ENCODE measurements at places on chromosomes 12 and 14. TPM values are rescaled to one million over a fixed set of nuclear protein-coding genes. Genes with fewer than 3 reads are reported as not detected.

The ANO4 gene
- 1.1 TPM for polyA plus RNA-seq

The SNW1 gene
- polyA plus RNA-seq: 79.0 TPM

The ARHGDIB gene
- polyA plus RNA-seq: 51.0 TPM

The DBX2 gene
- polyA plus RNA-seq: 0.13 TPM

The STAB2 gene
- polyA plus RNA-seq: 2.0 TPM

The EIF2S3B gene
- 2.6 TPM for polyA plus RNA-seq

The FOXN4 gene
- 1.7 TPM for polyA plus RNA-seq

The PRICKLE1 gene
- polyA plus RNA-seq: 51.0 TPM

The TAS2R9 gene
- not detected for polyA plus RNA-seq

The RALGAPA1 gene
- 43.4 TPM for polyA plus RNA-seq

The LALBA gene
- not detected for polyA plus RNA-seq

The GPR65 gene
- 0.50 TPM for polyA plus RNA-seq

The SLC38A4 gene
- polyA plus RNA-seq: 25.3 TPM

GRCh38 chr14:104303705-104304425 is 165.5 kb downstream of the KIF26A start:
- no peak for DNase-seq

DNA sequence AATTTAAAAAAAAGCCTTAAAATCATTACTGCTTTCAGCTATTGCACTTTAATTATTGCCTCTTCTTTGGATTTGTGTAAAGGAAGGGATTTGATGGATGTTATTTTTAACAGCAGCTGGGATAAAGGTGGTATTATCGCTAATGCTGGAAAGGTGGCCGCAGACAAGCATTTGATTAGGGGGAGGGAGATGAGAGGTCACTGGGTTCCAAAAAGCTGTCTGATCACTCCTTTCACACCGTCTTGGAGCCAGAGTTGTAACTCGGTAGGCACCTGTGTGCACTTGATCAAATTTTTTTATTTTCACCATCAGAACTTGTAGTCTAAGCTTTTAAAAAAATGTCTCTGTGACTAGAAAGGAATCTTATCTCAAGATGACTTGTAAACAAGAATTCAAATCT is 99.8 kb downstream of the AKAP6 start:
- no peak for DNase-seq

GRCh38 chr12:117907108-117907689 is 61.6 kb downstream of the KSR2 start:
- no peak for DNase-seq

- no peak for DNase-seq
Observed at GRCh38 chr14:105213361-105213760, 32.2 kb upstream of the NUDT14 start.

DNA sequence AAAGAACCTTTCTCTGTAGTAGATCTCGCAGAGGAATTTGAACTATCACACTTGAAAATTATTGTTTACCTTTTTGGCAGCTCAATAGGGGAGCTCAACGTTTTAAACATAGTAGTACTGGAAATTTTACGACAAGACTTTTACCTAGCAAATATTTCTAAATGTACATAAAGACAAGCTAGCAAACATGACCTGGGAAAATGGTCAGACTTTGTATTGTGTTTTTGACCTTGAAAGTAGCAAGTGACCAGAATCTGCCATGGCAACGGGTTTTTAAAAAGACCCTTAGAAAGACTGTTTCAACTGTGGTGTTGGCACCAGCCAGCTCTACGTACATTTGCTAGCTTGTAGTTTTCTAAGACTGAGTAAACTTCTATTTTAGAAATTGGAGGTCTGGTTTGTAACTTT is 20.2 kb upstream of the A2M start:
- no peak for DNase-seq

DNA sequence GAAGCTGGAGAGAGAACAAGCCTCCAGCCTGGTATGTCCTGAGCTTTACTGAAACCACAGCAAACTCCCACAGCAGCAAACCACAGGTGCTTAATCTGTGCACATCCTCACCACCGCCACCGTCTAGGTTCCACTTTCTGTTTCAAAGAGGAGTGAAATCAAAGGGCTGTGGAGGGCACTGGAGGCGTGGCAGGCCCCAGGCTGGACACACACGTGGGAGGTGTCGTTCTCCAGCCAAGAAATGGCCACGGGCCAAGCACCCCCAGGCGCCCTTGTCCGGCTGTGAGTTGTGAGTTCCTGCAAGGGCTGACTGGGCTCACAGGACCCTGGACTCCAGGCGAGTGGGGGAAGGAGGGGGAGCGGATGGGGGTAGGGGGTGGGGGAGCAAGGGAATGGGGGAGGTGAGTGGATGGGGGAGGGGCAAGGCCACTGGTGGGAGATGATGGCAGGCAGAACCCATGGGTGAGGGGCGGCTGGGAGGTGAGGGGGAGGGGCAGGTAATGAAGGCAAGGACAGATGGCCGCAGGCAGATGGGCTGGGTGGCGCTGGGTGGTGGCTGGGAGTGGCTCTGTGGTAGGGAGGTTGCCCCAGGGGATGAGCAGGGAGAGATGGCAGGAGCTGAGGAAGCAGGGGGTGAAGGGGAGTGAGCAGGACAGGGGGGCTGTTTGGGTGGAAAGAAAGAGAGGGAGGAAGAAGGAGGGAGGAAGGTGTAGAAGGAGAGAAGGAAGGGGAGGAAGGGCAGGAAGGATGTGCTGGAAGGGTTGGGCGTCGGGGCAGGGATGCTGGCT is 86.7 kb downstream of the NCOR2 start:
- no peak for DNase-seq

DNA sequence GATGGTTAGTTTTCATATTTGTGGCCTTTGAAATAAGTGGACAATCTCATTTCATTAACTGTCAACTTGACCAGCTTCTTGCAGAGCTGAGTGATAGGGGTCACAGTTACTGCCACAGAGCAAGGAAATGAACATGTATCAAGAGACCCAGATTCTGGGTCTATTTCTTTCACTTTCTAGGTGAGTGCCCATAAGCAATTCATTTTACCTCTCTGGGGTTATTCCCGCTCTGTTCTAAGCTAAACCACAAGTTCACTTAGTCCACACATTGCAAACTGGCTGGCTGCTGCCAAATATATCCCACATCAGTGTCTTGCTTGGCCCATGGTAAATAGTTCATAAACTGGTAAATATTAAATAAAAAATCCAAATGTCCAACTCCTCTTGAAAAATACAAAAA is 29.9 kb downstream of the GPHB5 start:
- DNase-seq: no peak

- no peak for DNase-seq
Observed at GRCh38 chr14:83478741-83479140, 1945.1 kb upstream of the SEL1L start.

GRCh38 chr12:120231316-120232011 is 30.6 kb upstream of the RPLP0 start:
- DNase-seq: no peak

GRCh38 chr14:54606631-54607133 is 39.8 kb downstream of the SAMD4A start:
- DNase-seq: no peak

- no peak for DNase-seq
Observed at GRCh38 chr14:60326274-60326673, 77.3 kb downstream of the PPM1A start.

DNA sequence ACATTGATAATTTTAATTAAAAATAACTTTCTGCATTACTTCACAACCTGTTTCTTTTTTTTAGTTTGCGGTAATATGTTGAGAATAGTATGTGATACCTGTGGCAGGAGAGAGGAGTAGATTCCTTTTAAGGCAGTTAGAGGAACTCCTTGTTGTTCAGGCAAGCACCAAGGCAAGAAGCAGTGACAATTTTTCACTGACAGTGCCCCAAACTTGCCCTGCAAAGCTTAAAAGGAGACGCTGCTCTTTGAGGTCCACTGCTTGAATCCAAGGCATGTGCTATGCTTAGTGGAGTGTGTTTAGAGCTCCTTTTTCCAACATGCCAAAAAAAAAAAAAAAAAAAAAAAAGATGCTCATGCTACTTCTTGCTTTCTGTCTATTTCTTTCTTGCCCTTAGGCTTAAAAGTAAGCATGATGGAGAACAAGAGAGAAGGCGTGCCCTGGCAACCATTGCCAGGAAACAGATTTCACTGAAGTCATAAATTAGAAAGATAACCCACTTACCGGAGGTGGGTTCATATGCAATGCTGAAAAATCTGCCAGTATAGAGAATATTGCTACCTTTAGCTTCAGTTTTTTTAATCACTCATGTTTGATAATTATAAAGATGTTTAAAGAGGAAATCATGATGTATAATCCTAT is 58.3 kb upstream of the DYRK2 start:
- DNase-seq: no peak

GRCh38 chr12:72256725-72257124 is 15.4 kb upstream of the TRHDE start:
- DNase-seq: no peak

GRCh38 chr14:49593016-49593415 is 5.7 kb upstream of the LRR1 start:
- DNase-seq: no peak

DNA sequence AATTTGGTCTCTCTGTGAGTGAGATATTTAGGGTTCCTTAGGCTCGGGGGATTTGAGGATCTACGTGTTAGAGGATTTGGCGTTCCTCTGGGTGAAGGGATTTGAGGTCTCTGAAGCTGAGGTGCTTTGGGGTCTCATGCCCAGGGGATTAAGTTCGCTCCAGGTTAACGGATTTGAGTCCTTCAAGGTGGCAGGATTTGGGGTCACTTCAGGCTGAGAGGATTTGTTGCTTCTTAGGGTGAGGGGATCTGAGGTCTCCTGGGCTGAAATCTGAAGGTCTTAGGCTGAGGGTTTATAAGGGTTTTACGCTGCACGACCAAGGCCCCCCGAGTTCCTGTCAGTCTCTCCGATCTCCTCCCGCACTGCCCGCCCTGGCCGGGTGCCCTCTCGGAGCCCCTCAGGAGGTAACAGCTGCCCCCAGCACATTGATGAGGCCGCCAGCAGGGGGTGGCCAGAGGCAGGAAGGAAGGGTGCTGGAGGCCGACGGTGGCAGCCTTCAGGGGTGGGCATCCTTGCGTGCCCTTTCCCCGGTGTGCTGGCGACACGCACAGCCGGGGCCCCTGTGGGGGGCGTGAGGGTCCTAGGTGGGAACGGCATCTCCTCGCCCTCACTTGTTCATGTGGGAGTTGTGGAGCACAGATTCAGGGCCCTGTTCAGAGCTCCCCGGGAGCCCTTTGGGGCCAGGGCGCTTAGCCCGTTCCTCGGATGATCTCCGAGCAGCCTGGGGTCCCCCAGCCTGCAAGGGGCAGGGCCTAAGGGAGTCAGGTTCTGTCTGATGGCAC is 14.3 kb downstream of the CEP170B start:
- DNase-seq: no peak

DNA sequence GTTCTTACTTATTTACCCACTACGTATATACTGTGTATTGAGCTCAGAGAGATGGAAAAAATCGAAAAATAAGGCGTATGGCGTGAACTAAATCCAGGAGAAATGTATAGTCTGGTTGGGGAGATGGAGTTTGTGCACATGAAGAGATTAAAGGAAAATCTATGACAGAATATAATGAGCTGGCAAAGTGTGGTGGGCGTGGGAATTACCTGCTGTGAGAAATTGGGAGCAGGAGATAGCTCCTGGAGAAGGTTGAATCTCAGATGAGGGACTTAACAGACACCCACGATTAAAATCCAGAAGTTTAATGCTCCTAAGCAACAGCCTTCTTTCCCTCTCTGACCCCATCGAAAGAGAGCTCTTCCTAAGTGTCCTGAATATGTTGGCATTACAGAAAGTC is 224.2 kb upstream of the FKBP4 start:
- no peak for DNase-seq

DNA sequence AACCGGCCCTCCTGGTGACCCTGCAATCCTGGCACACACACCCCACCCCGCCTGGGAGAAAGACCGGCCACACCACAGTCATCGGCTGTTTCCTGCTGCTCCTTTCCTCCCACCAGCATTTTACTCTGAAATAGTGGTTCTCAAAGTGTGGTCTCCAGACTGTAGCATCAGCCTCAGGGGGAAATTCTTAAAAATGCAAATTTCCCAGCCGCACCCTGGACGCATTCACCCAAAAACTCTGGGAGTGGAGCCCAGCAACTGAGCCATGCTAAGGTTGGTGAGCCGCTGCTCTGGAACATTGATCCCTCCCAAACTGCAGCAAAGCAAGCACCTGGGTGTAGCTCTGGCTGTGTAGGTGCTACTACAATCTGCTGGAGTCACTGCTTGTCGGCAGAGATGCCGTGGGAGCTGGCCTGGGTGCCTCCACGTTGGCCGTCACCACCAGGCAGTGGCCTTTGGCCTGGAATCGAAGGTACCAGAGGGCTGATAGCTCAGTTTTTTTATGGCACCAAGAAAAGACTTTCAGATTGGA is 38.4 kb upstream of the BCL2L14 start:
- no peak for DNase-seq

DNA sequence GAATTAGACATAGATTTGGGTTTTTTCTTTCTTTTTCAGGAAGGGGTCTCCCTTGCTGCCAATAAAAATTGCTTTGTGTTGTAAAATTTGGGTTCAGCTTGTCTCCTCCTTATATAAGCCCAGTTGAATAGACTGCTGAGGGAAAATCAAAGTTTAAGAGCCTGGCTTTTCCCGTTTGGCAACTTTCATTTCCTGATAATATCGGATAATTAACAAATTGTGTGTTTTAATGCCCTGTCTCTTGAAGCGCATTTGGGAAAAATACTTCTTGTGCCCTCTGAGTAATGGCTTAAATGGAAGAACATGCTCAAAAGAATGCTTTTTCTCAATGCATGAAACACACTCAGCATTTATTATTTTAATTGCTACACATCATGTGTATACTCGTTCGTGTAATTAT is 198.0 kb upstream of the DCN start:
- DNase-seq: no peak

DNA sequence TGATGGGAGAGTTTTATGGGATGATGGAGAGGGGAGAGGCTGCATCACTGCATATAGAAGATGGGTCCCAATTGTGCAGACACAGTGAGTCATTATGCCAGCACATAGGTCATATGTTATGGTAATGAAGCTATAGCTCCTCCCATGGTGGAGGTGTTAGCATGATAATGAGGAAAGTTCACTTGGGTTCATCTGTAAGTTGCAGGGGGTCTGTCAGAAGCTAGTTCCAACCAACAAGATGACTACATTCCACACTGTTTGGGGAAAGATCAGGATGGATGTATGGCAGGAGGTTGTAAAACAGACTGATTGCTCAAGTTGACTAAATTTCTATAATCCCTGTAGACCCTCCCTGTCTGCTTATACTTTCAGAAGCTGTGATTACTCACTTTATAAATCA is 561.3 kb downstream of the C12orf50 start:
- DNase-seq: no peak

Measured in renal cortex interstitium (tissue), 15 donors.